Bronchial epithelial cell (primary cell): ENCODE measurements at places on chromosomes 1 and 21.

DNA sequence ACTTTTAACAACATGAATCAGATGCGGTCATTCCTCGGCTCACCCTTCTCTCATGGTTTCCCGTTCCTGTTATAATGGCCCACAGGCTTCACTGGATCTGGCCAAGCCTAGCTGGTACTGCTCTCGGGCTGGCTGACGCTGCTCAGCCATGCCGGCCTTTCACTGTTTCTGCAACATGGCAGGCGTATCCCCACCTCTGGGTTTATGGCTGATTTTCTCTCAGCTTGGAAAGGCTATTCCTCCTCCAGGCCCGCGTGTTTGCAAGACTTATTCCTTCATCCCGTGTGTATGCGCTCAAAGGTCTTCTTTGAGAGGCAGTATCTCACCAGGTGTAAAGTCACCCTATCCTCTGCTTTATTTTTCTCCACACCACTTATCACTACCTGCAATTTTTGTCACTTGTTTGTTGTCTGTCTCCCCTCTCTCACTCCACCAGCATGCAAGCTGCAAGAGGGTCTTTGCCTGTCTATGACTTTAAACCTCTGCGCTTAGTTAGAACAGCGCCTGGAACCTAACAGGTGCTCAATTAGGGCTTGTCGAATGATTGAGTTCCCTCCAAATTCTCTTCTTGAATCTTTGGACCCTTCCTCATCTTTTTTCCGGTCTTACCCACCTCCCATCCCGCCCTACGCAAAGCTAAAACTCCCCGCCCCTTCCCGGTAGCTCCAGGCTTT lies 491 bp upstream of the RAP1A start:
- no peak for DNase-seq

DNA sequence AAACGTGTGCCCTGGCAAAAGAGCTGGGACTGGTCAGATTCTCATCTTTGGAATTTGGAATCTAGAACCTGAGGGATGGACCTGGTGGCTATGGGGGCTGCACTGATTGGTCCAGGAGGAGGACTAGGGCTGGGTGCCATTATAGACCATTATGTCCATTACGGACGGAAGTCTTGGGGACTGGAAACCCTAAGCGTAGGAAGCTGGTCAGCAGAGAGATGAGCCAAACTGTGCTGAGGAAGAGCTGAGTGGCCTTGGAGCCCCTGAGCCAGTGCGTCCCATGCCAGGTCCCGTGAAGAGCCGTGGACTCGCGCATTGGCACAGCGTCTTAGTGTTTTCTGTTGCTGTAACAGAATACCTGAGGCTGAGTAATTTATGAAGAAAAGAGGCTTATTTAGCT lies 10.0 kb downstream of the MRAP start:
- no peak for DNase-seq

DNA sequence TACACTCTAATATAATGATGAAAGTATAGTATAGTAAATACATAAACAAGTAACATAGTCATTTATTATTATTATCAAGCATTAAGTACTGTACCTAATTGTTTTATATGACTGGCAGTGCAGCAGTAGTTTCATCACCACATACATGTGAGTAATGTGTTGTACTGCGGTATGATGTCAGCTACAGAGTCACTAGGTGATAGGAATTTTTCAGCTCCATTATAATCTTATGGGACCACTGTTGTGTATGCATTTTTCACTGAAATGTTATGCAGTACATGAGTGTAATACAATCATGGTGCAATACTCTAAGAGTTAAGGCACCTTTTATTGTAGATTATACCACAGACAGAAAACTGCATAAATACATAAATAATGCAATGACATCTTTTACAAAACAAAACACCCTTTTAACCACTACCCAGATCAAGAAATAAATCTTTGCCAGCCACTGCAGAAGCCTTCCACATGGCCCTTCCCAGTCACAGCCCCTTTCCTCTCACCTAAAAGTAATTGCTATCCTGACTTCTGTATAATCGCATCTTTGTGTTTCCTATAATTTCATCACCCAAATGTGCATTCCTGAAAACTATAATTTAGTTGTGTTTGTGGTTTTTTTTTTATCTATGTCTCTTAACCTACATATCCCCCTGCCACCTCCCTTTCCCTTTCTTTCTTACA lies 16.3 kb downstream of the ABCD3 start:
- peak; percentile 51 for DNase-seq

- DNase-seq, result peak; percentile 70
Observed at GRCh38 chr1:88998716-88999115, 6.3 kb upstream of the KYAT3 start.

DNA sequence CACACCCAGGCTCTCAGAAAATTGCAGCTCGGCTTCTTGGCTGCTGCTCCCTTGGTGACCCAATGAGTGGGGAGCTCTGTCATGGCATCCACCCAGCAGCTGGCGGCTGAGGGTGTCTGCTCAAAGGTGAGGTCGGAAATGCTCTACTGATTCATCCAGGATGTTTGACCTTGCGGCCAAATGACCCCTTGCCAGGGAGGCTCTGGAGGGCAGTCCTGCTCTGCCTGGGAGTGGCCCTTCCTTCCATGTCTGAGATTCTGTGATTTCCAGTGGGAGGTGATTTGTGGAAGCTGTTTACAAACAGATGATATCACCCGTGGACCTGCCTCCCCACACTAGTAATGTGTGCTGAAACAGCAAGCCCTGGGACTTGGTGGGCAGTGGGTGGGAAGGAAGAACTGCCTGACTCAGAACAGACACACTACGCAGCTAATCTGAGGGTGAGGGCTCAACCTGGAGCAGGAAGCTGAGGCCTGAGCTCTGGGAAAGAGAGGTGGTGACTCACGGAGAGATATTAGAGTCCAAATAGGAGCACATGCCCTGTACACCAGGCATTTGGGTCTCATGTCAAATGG lies 3.0 kb downstream of the CRCT1 start:
- peak; percentile 97 for DNase-seq

GRCh38 chr21:31874812-31875212 lies 2.0 kb downstream of the HUNK start:
- DNase-seq, result no peak

GRCh38 chr1:68974447-68974846 lies 477.6 kb upstream of the DEPDC1 start:
- no peak for DNase-seq

DNA sequence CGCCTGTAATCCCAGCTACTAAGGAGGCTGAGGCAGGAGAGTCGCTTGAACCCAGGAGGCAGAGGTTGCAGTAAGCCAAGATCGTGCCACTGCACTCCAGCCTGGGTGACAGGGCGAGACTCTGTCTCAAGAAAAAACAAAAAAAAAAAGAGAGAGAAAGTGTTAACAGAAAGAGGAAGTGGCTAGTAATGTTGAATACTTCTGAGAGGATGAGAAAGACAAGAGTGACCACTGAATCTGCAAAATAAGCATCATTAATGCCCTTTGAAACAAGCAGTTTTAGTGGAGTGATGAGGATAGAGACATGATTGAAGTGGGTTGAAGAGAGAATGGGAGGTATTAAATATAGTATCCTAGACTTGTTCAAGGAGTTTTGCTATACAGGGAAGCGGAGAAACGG lies 11.7 kb downstream of the MPZ start:
- no peak for DNase-seq

- no peak for DNase-seq
Observed at GRCh38 chr1:235108876-235109275, 19.8 kb downstream of the TOMM20 start.

DNA sequence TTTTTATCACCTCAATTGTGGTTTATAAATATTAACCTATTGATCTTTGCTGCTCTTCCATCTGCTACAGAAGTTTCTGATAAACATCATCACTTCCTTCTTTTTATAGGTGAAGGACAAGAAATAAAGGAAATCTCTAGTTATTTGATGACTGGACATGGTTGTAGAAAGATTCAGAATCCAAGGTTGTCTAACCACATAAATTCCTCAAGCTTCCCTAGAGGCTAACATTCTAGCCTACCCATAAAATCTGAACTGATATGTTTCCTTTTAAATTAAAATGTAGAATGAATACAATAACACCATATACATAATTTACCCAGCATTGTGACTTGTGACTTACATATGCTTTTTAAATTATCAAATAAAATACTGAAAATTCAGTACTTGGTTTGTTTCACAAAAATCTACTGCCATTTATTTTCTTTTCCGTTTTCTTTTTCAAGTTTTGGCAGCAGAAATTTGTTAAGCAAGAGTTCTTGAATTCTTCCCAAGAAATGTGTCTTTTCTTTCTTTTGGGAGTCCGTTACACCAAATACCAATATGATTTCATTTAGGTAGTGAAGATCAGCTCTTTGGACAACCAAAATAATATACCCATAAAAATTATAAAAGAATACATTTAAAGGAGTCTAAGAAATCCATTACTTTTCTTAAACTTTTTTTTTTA lies 513.2 kb upstream of the ADGRL2 start:
- no peak for DNase-seq

DNA sequence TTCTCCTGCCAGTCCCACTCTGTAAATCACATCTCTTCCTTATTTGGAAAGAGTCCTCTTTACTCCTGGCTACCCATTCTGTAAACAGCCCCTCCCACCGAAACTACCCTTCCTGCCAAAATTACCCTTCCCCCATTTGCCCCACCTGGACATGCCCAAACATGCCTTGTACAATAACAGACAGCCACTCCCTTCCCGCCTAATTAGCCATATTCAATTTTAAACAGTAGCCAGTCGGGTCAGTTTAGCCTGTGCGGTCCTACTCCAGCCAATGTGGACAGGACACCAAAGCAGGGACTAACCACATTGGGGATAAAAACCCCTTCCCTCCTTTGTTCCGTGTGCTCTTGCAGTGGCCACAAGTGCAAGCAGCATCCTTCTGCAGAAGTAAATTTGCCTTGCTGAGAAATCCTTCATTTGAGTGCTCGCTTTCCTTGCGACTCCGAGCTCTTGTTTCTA lies 56.3 kb upstream of the MAP10 start:
- no peak for DNase-seq

- peak; percentile 94 for DNase-seq
Observed at GRCh38 chr1:197787056-197787455, 11.8 kb upstream of the DENND1B start.

- DNase-seq, result no peak
Observed at GRCh38 chr1:46675549-46676314, 4.1 kb downstream of the TEX38 start.

GRCh38 chr1:9900142-9901043 lies 9.7 kb downstream of the CTNNBIP1 start:
- DNase-seq, result no peak

- DNase-seq, result peak; percentile 32
Observed at GRCh38 chr1:20216574-20216973, 30.3 kb upstream of the PLA2G2C start.

GRCh38 chr1:28314547-28314941 lies 14.3 kb upstream of the MED18 start:
- DNase-seq, result no peak

DNA sequence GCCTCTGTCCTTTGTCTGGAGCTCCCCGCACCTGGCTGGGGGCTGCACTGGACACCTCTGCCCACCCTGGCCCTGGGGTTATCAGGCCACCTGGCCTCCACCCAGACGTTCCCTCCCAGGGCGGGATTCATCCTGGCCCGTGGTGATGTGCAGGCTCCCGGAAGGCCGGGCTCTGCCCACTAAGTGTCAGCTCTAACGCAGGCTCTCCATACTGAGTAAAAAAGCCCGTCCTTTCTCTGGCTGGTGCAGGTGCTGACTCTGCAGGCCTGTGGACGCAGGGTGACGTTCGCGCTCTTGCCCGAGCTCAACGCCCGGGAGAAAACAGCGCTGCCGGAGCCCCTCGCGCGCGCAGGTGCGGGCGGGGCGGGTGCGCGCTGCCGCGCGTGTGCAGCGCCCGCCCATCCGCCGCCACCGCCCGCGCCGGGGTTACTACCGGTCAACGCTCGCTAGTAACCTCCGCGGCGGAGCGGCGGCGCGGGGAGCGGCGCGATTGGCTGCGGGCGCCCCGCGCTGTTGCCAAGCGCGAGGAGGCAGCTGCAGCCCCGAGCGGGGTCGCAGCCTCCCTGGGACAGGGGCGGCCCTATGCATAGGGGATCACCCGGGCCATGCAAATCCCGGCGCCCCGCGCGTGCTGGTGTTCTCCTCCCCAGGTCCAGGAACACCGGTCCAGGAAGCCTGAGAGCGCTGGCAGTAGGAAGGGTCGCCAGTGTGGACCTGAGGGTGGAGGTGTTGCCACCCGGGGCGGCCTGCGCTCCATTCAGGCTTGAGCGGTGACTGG lies 15.7 kb downstream of the ABCG1 start:
- peak; percentile 42 for DNase-seq

GRCh38 chr1:234776256-234776875 lies 166.4 kb upstream of the IRF2BP2 start:
- no peak for DNase-seq

DNA sequence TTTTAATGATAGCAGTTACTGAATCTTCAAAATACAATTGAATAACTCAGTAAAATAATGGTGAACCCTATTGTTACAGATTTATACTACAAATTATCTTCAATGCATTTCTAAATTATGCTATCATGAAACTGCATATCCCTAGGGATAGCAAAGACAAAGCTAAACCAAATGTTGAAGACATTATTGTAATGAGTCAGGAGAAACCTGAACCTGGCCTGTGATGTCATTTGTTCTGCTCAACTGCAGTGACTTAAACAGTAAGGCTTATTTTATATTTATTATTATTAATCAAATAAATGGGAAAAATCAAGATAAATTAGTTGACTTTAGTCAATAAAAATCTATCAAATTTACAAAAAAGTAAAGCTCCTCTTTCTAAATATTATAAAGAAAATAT lies 100.3 kb downstream of the UCHL5 start:
- peak; percentile 47 for DNase-seq

DNA sequence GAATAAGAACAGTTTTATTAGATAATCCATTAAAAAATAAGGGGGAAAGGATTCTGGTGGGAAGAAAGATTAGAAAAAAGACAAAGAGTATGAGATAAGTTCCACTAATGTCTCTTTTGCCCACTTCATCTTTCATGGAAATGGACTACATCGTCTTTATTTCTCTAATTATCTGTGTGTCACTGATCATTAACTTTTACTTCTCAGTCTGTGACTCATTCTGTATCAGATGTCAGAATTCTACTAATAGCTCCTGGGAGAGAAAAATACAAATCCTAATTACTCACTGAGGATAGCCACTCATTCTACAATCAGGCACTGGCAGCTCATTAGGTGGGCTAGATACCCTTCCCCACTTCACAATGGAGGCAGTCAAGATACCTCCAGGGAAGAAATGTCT lies 41.7 kb downstream of the ILDR2 start:
- DNase-seq, result peak; percentile 55

- DNase-seq, result no peak
Observed at GRCh38 chr21:43726686-43727518, 8.0 kb downstream of the PDXK start.

- no peak for DNase-seq
Observed at GRCh38 chr1:100184536-100184935, 6.5 kb upstream of the LRRC39 start.

- DNase-seq, result no peak
Observed at GRCh38 chr1:192160196-192160595, 1.9 kb downstream of the RGS18 start.
